ENCODE measurements at places on chromosomes 1 and 21.

DNA sequence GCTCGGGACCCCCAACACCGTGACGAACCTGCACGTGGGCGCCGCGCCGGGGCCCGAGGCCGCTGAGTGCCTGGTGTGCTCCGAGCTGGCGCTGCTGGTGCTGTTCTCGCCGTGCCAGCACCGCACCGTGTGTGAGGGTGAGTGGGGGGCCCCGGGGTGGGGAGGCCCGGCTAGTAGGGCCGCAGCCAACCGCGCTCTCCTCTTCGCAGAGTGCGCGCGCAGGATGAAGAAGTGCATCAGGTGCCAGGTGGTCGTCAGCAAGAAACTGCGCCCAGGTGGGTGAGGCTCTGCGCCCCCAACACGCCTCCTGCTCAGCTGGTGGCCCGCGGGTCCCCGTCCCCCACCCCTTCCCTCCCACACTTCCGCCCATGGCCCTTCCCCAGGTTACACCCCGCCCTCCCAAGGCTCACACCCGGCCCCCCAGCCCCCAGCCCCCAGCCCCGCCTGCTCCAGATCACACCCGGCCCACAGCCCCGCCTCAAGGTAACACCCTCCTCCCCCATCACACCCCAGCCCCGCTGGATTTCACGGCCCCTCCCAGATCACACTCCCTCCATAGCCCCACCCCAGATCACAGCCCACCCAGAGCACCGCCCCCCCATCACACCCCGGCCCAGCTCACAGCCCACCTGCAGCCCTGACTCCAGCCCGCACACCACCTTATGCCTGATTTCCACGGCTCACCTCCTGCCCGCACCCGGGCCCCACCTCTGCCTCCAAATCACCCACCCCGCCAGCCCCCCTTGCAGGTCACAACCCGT, 2.4 kb upstream of the MMP23B start:
- H3K36me3 ChIP-seq = no peaks in the 10 kb centered on the region
- peaks cover 9% of the 10 kb centered on the region for H3K27me3 ChIP-seq
- peak overlapping the region; percentile 72 for H3K27ac ChIP-seq
- peaks cover 21% of the 10 kb centered on the region for H3K4me1 ChIP-seq
- peak; percentile 4 for ATAC-seq

GRCh38 chr1:29706936-29707335, 470.6 kb downstream of the PTPRU start:
- ATAC-seq = no peak
- peaks cover 49% of the 10 kb centered on the region for H3K27me3 ChIP-seq
- no peak overlapping the region for H3K27ac ChIP-seq
- H3K4me3 ChIP-seq = no peak overlapping the region
- no peaks in the 10 kb centered on the region for H3K4me1 ChIP-seq

GRCh38 chr1:234849832-234850231, 239.9 kb upstream of the IRF2BP2 start:
- no peak for ATAC-seq
- H3K27me3 ChIP-seq = no peaks in the 10 kb centered on the region
- H3K4me1 ChIP-seq = peaks cover 52% of the 10 kb centered on the region
- no peak overlapping the region for H3K4me3 ChIP-seq
- no peaks in the 10 kb centered on the region for H3K36me3 ChIP-seq
- peak overlapping the region; percentile 45 for H3K27ac ChIP-seq

DNA sequence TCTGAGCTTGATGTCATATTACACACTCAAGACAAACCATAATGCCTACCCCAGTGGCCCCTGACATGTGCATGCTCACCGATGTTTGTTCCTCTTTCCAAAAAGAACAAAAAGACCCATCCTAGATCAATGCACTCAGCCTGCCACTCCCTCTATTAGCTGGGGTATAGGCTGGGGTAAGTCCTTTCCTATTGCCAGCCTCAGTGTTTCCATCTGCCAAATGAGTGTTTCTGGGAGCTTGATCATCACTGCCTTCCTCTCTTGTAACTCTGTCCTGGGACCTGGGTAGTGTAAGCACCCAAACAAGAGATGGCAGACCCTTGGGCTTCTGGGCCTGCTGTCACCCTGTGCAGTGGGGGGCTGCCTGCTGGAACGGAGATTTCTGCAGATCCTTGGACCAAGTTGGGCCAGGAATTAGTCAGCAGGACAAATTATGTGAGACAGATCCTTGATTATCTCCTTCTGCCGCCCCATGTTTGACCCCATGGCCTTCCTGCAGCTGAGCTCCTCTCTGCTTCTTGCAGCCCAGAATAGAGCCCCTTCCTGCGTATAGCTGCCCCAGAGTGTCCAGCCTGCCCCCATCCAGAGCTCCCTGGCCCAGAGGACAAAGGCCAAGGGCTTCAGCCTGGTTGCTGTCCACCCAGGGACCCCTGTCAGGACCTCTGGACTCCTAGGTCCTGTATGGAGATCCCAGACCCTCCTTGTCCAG, 31.5 kb upstream of the LRP8 start:
- H3K4me1 ChIP-seq = peaks cover 11% of the 10 kb centered on the region
- no peak for ATAC-seq
- H3K4me3 ChIP-seq = no peak overlapping the region
- H3K27me3 ChIP-seq = no peaks in the 10 kb centered on the region
- no peak overlapping the region for H3K27ac ChIP-seq

DNA sequence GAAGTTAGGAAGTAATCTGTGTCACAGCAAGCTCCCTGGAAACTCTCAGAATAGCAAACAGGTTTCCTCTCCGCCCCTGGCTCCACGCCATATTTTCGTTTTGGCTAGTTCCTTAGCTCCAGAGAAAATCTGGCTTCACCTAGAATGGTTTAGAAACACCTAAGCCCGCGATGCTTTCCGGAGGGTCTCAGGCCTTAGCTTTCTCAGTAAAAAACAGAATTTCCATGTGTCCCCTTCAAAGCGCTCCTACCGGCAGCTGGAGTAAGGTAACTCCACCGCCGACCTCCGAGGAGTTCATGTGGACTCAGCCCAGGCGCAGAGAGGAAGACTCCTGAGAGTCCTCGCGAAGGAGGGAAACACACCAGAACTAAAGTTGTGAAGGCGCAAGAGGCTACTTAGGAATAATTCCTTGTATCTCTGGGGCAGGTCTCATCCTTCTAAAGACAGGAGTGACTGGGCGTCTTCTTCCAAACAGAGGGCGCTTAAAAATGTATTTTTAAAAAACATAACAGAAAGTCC, 406 bp downstream of the KIAA0040 start:
- no peak for ATAC-seq
- H3K4me1 ChIP-seq = peaks cover 81% of the 10 kb centered on the region
- H3K4me3 ChIP-seq = peak overlapping the region; percentile 99
- H3K27ac ChIP-seq = peak overlapping the region; percentile 81

DNA sequence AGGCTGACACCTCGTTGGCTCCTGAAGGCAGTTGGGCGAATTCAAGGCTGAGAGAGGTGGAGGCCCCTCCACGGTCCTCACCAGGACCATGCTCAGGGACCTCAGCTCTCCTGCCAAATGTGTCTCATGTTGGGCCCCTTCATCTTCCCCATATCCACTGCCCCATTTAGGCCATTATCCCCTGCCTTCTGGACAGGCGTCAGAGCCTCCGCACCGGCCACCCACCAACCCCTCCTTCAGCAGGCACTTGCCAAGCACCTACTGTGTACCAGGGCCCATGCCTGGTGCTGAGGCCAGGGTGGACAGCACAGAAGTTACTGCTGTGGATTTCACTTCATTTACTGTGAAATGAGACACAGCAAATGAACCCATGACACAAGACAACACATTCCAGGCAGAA, 325.8 kb downstream of the MATN1 start:
- peaks cover 37% of the 10 kb centered on the region for H3K27me3 ChIP-seq
- no peaks in the 10 kb centered on the region for H3K4me1 ChIP-seq
- H3K36me3 ChIP-seq = no peaks in the 10 kb centered on the region
- no peak overlapping the region for H3K27ac ChIP-seq
- H3K4me3 ChIP-seq = no peak overlapping the region

- H3K36me3 ChIP-seq = no peaks in the 10 kb centered on the region
- H3K4me3 ChIP-seq = no peak overlapping the region
- H3K27me3 ChIP-seq = no peaks in the 10 kb centered on the region
- no peak for ATAC-seq
Observed at GRCh38 chr1:48807554-48808260, 31.0 kb upstream of the BEND5 start.

- H3K4me3 ChIP-seq = no peak overlapping the region
- no peak for ATAC-seq
- H3K36me3 ChIP-seq = peaks cover 34% of the 10 kb centered on the region
- no peaks in the 10 kb centered on the region for H3K27me3 ChIP-seq
Observed at GRCh38 chr1:231554969-231555368, 26.5 kb downstream of the TSNAX start.

DNA sequence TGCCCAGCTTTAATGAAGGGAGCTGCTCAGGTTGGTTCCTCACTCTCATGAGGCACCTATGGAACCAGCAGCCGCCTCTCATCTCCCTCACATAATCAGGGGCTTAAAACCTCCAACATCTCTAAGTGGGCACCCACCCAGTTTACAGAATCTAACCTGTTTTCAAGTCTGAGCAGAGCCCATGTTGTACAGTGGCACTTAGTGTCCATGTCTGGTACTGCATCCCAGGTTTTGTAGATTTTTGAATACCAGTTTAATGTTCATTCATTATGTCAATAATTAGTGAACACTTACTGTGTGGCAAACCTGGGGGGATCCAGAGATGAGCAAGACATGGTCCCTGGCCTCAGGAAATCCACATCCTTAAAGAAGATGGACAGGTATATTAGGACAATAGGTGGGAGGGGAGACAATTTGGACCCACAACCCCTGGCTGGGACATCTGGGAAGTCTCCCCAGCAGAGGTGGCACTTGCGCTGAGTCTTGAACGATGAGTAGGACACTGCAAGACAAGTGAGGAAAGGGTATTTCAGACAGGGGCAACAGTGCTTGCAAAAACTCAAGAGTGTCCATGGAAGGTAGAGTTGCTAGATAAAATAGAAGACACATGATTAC, 83.3 kb downstream of the LACTBL1 start:
- H3K4me1 ChIP-seq = peaks cover 12% of the 10 kb centered on the region
- ATAC-seq = no peak
- peaks cover 56% of the 10 kb centered on the region for H3K27me3 ChIP-seq

GRCh38 chr1:61936839-61937238, 194.6 kb downstream of the PATJ start:
- no peak for ATAC-seq
- no peaks in the 10 kb centered on the region for H3K4me1 ChIP-seq
- H3K27me3 ChIP-seq = no peaks in the 10 kb centered on the region
- no peak overlapping the region for H3K4me3 ChIP-seq

DNA sequence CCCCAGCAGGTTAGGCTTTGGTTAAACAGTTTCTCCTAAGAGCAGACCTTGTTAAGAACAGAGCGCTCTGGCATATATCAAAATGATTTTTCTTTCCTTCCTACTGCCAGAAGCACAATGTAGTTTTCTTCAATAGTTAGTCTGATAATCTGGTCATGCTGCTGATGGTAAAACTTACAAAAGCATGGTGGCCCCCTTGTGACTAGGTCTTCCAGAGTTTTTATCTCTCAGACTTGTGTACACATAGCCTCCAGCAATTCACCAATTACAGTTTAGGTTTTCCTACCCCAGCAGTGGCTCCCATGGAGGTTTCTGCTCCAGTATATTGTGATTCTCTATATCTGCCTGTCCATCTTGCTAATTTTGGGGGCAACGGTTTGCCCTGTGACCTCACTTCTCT, 73.3 kb upstream of the DPH5 start:
- no peak for ATAC-seq
- peaks cover 17% of the 10 kb centered on the region for H3K4me1 ChIP-seq
- H3K36me3 ChIP-seq = no peaks in the 10 kb centered on the region
- H3K27me3 ChIP-seq = no peaks in the 10 kb centered on the region

GRCh38 chr1:230822092-230822581, 46.2 kb downstream of the C1orf198 start:
- ATAC-seq = no peak
- H3K4me3 ChIP-seq = no peak overlapping the region
- no peak overlapping the region for H3K27ac ChIP-seq
- H3K27me3 ChIP-seq = peaks cover 35% of the 10 kb centered on the region
- H3K4me1 ChIP-seq = no peaks in the 10 kb centered on the region
- H3K36me3 ChIP-seq = no peaks in the 10 kb centered on the region

DNA sequence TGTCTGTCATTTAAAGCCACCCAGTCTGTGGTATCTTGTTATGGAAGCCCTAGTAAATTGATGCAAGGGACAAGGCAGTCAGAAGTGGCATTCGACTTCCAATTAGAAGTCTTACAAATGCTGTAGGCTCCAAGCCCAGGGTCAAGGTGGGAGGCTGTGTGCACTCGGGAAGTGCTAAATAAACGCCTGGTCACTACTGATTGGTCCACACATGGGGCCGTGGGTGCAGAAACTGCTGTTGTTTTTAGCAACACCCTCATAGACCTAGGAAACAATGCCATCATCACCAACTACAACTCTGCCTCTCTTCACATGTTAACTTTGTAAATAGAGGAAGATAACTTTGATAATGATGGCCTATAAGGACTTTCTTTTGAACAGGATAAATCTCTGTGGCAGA, 20.2 kb upstream of the ZBTB21 start:
- H3K4me1 ChIP-seq = peaks cover 22% of the 10 kb centered on the region
- H3K27ac ChIP-seq = no peak overlapping the region
- H3K4me3 ChIP-seq = no peak overlapping the region
- H3K36me3 ChIP-seq = no peaks in the 10 kb centered on the region
- no peak for ATAC-seq

GRCh38 chr1:209778102-209778501, 6.3 kb downstream of the C1orf74 start:
- H3K4me1 ChIP-seq = peaks cover under 1% of the 10 kb centered on the region
- H3K27ac ChIP-seq = no peak overlapping the region
- H3K36me3 ChIP-seq = peaks cover 73% of the 10 kb centered on the region
- H3K4me3 ChIP-seq = no peak overlapping the region
- no peak for ATAC-seq

DNA sequence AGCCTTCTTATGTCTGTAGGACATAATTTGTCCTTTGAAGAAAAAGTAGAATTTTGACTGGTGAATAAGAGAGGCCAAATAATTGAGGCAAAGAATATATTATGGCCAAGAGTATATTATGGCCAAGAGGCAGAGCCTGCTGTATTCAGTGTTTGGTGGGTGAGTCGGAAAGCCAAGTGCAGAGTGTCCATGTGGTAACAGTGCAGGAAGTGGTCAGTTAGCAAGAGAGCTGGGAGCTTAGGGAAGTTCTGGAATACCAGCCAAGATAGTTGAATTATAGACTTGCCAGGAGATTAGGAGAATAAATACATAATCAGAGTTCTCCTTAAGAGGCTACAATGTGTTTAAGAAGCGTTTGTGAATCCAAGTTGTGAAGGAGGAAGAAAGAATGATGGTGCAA, 131.5 kb upstream of the LMO4 start:
- no peak overlapping the region for H3K4me3 ChIP-seq
- peaks cover 34% of the 10 kb centered on the region for H3K27me3 ChIP-seq
- ATAC-seq = no peak
- no peak overlapping the region for H3K27ac ChIP-seq

DNA sequence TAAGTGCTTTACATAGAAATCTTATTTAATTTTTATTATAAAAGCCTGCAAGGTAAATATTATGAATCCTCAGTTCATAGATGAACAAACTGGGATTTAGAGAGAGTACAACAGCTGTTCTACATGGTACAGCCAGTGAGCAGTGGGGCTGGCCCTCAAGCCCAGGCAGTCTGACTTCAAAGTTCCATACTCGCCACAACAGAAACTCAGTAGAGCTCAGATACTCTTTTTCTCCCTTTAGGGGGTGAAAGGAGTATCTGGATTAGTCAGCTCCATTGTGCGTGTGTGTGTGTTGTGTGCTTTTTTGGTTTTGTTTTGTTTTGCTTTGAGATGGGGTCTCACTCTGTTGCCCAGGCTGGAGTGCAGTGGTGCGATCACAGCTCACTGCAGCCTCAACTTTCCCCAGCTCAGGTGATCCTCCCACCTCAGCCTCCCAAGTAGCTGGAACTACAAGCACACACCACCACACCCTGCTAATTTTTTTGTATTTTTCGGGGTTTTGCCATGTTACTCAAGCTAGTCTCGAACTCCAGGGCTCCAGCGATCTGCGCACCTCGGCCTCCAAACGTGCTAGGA, 378.5 kb downstream of the SMYD3 start:
- H3K36me3 ChIP-seq = peaks cover 30% of the 10 kb centered on the region
- no peak for ATAC-seq
- H3K4me3 ChIP-seq = no peak overlapping the region
- H3K4me1 ChIP-seq = no peaks in the 10 kb centered on the region
- no peak overlapping the region for H3K27ac ChIP-seq
